Muscle of leg (tissue), 16 donors: ENCODE measurements at places on chromosomes 6 and 20. TPM values are rescaled to one million over a fixed set of nuclear protein-coding genes. Genes with fewer than 3 reads are reported as not detected.

The NAPB gene
- 7.5 TPM for total RNA-seq

The CTAGE9 gene
- not detected for total RNA-seq

The PBOV1 gene
- total RNA-seq = not detected

The PSORS1C2 gene
- not detected for total RNA-seq

The MBOAT1 gene
- total RNA-seq = 6.1 TPM

The TRAPPC3L gene
- 0.09 TPM for total RNA-seq

The LHFPL5 gene
- total RNA-seq = not detected

The FUT9 gene
- 0.04 TPM for total RNA-seq

The CDSN gene
- total RNA-seq = not detected

The POU3F2 gene
- total RNA-seq = 0.13 TPM

The FAM83B gene
- under 0.01 TPM for total RNA-seq

The UNC5CL gene
- total RNA-seq = 3.0 TPM

The SCRT2 gene
- total RNA-seq = not detected

The BTNL2 gene
- not detected for total RNA-seq

The RIMS4 gene
- 5.7 TPM for total RNA-seq
